ENCODE measurements at places on chromosomes 4 and X.

- H3K36me3 ChIP-seq: peaks cover 6% of the 10 kb centered on the region
- H3K4me3 ChIP-seq: no peak overlapping the region
- H3K27me3 ChIP-seq: no peaks in the 10 kb centered on the region
- no peak for DNase-seq
Observed at GRCh38 chr4:6076391-6076790, 58.2 kb upstream of the C4orf50 start.

GRCh38 chr4:134422776-134423175 lies 221.2 kb upstream of the PABPC4L start:
- no peak overlapping the region for H3K27ac ChIP-seq
- no peaks in the 10 kb centered on the region for H3K36me3 ChIP-seq
- H3K4me3 ChIP-seq: no peak overlapping the region
- no peaks in the 10 kb centered on the region for H3K27me3 ChIP-seq
- DNase-seq: no peak
- H3K4me1 ChIP-seq: no peaks in the 10 kb centered on the region

- peaks cover 8% of the 10 kb centered on the region for H3K36me3 ChIP-seq
- H3K27ac ChIP-seq: no peak overlapping the region
- no peak for DNase-seq
- H3K4me3 ChIP-seq: peak overlapping the region; percentile 13
- peaks cover 5% of the 10 kb centered on the region for H3K4me1 ChIP-seq
Observed at GRCh38 chr4:37628977-37629609, 57.1 kb downstream of the RELL1 start.

DNA sequence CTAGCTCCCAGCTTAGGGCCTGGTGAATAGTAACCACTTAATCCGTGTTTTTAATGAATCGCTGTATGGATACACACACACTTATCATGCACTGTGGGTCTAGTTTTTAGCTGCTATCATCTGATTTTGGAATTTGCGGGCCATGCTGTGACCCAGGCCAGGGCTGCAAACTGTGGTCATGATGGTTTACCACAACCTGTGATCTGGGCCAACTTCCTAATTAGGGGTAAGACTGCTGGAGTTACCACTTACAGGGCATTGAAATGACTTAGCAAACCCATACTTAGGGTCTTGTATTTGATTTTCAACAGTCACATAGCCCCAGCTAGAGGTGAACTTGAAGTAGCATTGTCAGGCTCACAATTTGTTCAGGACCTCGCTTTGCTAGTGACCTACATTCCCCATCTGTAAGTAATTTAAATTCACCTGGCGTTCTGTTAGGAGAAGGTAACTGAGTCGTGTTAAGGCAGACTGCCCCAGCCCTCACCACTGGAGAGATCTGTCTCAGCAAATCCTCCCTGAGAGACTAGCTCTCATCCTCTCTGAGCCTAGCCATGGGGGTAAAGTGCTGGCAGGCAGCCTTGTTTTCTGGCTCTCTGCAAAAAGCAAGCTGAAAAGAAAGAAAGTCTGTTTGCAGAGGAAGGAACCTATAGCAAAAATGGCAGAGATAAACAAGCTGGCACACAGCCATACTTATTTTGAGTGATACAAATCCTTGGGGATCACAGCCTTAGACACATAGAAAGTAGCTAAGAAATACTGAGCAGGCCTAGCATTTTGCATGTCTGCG lies 33.8 kb upstream of the EGFL6 start:
- H3K27me3 ChIP-seq: peaks cover 10% of the 10 kb centered on the region
- H3K4me1 ChIP-seq: no peaks in the 10 kb centered on the region
- H3K27ac ChIP-seq: no peak overlapping the region
- no peaks in the 10 kb centered on the region for H3K36me3 ChIP-seq
- no peak overlapping the region for H3K4me3 ChIP-seq
- no peak for DNase-seq

DNA sequence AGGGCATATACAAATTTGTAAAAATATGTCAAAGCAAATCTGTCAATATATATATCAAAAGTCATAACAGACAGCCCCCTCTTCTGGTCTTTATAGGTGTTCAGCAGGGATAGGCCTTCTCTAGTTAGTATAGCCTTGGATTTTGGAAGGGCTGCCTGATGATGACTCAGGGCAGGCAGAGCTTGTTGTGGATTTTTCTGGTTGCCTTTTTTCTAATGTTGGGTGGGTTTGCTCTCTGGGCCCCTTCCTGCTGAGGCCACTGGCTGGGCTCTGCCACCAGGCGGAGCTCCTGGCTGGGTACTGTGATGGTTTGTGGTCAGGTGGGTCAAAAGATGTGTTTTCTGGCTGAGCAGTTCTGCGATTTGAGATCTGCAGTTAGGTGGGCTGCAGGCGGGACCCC lies 294.2 kb downstream of the GRIA2 start:
- H3K27ac ChIP-seq: no peak overlapping the region
- DNase-seq: no peak
- H3K27me3 ChIP-seq: no peaks in the 10 kb centered on the region
- no peaks in the 10 kb centered on the region for H3K36me3 ChIP-seq
- H3K4me3 ChIP-seq: no peak overlapping the region

- no peaks in the 10 kb centered on the region for H3K36me3 ChIP-seq
- peak overlapping the region; percentile 91 for H3K27ac ChIP-seq
- DNase-seq: no peak
Observed at GRCh38 chr4:112170451-112170993, 25.3 kb downstream of the FAM241A start.

GRCh38 chrX:56268888-56269287 lies 36.7 kb downstream of the KLF8 start:
- no peaks in the 10 kb centered on the region for H3K27me3 ChIP-seq
- no peak overlapping the region for H3K27ac ChIP-seq
- H3K36me3 ChIP-seq: no peaks in the 10 kb centered on the region
- no peak overlapping the region for H3K4me3 ChIP-seq
- no peaks in the 10 kb centered on the region for H3K4me1 ChIP-seq

- no peaks in the 10 kb centered on the region for H3K36me3 ChIP-seq
- no peak overlapping the region for H3K27ac ChIP-seq
- H3K27me3 ChIP-seq: no peaks in the 10 kb centered on the region
- no peak overlapping the region for H3K4me3 ChIP-seq
- no peaks in the 10 kb centered on the region for H3K4me1 ChIP-seq
Observed at GRCh38 chr4:111230265-111230664, 607.4 kb upstream of the PITX2 start.

DNA sequence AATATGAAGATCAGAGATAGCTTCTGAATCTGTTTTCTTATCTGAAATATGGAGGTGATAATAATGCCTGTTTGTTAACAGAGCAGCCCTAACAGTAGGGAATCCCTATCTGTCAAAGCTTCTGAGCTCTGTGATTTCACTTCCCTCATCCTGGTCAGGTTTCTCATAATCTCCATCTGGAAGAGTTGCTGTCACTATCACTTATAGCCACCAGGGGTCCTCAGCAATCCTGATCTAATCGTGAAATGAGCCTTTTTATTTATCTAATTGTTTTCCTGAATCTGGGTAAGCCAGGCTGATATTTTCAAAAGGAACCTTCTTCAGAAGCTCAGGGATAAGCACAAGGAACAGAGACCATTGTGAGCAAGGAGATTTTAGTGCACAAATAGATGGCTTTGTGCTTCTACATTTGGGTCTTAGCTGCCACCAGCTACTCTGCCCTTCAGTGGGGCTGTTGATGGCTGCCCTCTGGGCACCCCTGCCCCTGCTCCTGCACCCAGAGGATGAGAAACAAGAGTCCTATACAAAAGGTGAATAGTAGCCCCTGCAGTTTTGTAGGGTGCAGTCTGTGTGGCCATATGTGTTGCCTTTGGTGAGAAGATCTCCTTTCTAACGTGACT lies 196.4 kb upstream of the RADX start:
- no peak overlapping the region for H3K27ac ChIP-seq
- no peaks in the 10 kb centered on the region for H3K36me3 ChIP-seq
- H3K4me1 ChIP-seq: no peaks in the 10 kb centered on the region
- DNase-seq: no peak

DNA sequence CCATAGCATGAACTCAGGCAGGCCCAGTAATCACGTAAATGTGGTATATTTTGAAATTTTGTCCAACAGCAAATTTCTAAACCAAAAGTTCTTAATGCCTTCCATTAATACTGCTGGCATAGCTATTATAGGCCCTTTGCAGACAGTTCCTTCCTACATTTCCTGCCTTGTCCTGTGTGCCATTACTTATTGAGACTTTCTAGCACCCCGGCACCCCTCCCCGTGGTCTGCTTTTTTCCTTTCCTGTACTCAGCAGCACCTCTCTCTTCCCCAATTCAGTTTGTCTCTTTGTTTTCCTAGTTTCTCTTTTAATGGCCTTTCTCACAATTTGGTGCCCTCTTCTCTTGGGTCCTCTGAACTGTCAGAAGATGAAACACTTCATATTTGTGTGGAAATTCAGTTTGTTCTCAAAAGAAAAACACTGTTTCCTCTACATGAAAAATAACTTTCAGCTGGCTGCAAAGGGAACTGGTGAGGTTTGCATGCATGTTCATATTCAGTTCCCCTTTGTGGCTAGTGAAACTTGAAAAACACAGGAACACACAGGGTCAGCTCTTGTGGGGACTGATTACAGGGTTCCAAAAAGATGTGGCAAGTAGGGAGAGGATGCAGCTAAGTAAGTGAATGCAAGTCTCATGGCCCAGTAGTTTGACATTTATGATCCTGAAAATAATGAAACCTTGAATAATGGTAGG lies 17.1 kb downstream of the GPR34 start:
- peak overlapping the region; percentile 56 for H3K27ac ChIP-seq
- DNase-seq: no peak
- no peaks in the 10 kb centered on the region for H3K36me3 ChIP-seq

GRCh38 chr4:107482546-107482945 lies 237.5 kb downstream of the PAPSS1 start:
- no peaks in the 10 kb centered on the region for H3K4me1 ChIP-seq
- no peak for DNase-seq
- no peak overlapping the region for H3K4me3 ChIP-seq
- H3K36me3 ChIP-seq: no peaks in the 10 kb centered on the region
- H3K27me3 ChIP-seq: no peaks in the 10 kb centered on the region

DNA sequence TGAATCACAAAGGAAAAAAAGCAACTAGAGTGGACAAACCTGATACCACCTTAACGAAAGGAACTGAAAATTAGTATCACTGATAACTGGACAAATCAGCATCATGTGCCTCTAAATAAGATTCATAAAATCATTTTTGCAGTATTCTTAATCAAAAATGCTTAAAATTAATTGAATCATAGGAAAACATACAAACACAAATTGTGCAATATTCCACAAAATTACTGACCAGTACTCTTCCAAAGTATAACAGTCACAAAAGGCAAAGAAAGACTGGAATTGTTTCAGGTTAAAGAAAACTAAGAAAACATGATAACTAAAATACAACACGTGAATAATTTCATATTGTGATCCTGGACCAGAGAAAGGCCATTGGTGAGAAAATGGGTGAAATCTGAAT lies 27.1 kb downstream of the FBXW7 start:
- DNase-seq: no peak
- H3K36me3 ChIP-seq: peaks cover 3% of the 10 kb centered on the region
- no peaks in the 10 kb centered on the region for H3K27me3 ChIP-seq

- H3K4me1 ChIP-seq: no peaks in the 10 kb centered on the region
- no peak for DNase-seq
- no peaks in the 10 kb centered on the region for H3K36me3 ChIP-seq
- H3K4me3 ChIP-seq: no peak overlapping the region
- H3K27ac ChIP-seq: no peak overlapping the region
Observed at GRCh38 chr4:129532573-129532972, 436.6 kb downstream of the C4orf33 start.

DNA sequence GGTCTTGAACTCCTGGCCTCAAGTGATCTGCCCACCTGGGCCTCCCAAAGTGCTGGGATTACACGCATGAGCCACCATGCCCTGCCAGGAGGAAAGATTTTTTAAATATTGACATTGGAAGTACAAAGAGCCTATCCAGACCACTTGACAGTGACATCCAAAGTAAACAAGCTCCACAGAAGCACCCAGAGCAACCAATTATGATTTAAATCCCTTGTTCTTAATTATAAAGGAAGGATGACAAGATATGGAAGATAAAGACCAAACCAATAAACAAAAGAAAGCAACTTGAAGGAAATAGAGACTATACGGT lies 27.7 kb upstream of the RPL34 start:
- H3K27ac ChIP-seq: no peak overlapping the region
- no peak for DNase-seq
- H3K36me3 ChIP-seq: peaks cover 6% of the 10 kb centered on the region
- peaks cover 7% of the 10 kb centered on the region for H3K4me1 ChIP-seq

GRCh38 chrX:119475389-119476101 lies 7.3 kb downstream of the SLC25A5 start:
- H3K27ac ChIP-seq: no peak overlapping the region
- DNase-seq: no peak
- H3K27me3 ChIP-seq: no peaks in the 10 kb centered on the region
- peaks cover 2% of the 10 kb centered on the region for H3K4me1 ChIP-seq

- DNase-seq: no peak
- no peak overlapping the region for H3K27ac ChIP-seq
- no peak overlapping the region for H3K4me3 ChIP-seq
- peaks cover 3% of the 10 kb centered on the region for H3K36me3 ChIP-seq
- peaks cover 4% of the 10 kb centered on the region for H3K4me1 ChIP-seq
- peaks cover 11% of the 10 kb centered on the region for H3K27me3 ChIP-seq
Observed at GRCh38 chr4:48210966-48211328, 58.7 kb downstream of the TEC start.

DNA sequence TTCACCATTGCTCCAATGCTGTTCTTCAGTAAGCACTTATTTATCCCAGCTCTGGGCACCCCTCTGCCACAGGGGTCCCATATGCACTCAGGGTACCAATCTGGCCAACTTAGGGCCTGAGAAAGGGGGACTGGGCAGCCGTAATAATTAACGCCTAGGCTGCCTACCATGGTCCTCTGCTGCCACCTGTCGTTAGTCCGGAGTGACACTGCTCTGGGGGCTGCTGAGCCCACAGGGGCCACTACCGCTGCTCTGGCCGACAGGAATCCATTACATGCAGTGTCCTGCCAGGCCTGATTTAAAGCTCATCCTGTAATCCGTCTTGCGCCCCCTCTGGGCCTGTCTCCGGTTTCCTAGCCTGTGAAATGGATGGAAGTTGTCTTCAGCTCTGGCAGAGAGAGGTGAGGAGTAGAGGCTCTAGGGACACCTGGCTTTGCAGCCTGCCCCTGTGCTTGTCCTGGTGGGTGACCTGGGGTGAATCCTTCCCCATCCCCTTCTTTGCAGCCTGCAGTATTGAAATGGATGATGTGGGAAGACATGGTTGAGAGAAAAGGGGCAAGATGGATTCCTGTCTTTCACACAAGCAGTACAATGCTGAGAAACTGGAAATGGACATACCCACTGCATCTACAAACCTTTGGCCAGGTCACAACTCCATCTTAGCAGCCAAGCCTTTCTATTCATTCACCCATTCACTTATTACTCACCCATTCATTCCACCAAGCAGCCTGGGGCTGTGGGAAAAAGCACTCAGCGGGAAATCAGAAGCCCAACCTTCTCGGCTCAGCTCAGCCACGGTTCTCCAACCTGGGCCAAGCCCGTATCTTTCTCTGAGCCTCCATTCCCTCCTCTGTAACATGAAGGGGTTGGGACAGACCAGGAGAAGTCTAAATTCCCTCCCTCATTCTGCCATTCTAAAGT lies 116.3 kb upstream of the NALF2 start:
- H3K4me3 ChIP-seq: no peak overlapping the region
- no peak for DNase-seq
- peaks cover 6% of the 10 kb centered on the region for H3K4me1 ChIP-seq
- peaks cover 8% of the 10 kb centered on the region for H3K27me3 ChIP-seq
- no peaks in the 10 kb centered on the region for H3K36me3 ChIP-seq
